Glutamatergic neuron (in vitro differentiated cells): ENCODE measurements at places on chromosomes 11 and 22. TPM values are rescaled to one million over a fixed set of nuclear protein-coding genes. Genes with fewer than 3 reads are reported as not detected.

Gene RASGRP2
- total RNA-seq = 2.9 TPM

Gene KAT5
- 71.3 TPM for total RNA-seq

Gene NLRP6
- total RNA-seq = not detected

Gene SOX6
- total RNA-seq = 1.4 TPM

Gene MS4A18
- total RNA-seq = not detected

Gene MS4A8
- not detected for total RNA-seq
